Spinal cord (tissue), 10 donors: ENCODE measurements at places on chromosomes 4 and X. TPM values are rescaled to one million over a fixed set of nuclear protein-coding genes. Genes with fewer than 3 reads are reported as not detected.

- peaks cover 4% of the 10 kb centered on the region for H3K4me1 ChIP-seq
- no peak overlapping the region for H3K4me3 ChIP-seq
Observed at GRCh38 chrX:130264573-130264972, 4.1 kb downstream of the ZNF280C start.

DNA sequence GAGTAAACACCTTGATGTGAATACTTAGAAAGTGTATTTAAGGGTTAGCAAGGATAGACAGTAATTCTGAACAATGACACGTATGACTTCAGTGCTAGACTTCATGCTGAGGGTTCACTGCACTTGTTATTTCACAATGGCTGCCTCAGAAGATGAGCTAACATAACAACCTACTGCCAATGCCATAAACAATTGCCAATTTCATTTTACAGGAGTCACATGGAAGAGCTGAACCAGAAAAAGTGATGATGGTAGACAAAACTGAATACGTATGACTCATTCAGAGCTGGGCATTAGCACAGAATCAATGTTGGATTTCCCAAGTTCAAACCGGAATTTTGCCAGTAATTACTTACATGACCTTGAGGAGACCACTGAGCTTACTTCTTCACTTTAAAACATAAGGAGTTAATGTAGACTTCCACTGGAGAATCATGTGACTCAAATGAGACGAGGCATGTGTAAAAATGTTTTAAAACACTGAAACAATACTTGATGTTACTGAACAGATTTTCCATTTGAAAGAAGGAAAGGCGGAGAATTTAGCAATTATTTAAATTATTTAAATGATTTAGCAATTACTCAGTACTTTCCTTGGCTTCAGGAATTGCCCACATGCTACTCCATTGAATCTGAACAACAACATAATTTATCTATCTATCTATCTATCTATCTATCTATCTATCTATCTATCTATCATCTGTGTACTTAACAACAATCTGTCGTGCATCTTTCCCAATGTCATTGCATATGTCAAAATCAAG is 868.5 kb upstream of the SLIT2 start:
- H3K4me3 ChIP-seq, result no peak overlapping the region
- H3K36me3 ChIP-seq, result no peaks in the 10 kb centered on the region
- no peak for DNase-seq
- no peak overlapping the region for H3K27ac ChIP-seq

Gene LUZP4
- not detected for polyA plus RNA-seq

DNA sequence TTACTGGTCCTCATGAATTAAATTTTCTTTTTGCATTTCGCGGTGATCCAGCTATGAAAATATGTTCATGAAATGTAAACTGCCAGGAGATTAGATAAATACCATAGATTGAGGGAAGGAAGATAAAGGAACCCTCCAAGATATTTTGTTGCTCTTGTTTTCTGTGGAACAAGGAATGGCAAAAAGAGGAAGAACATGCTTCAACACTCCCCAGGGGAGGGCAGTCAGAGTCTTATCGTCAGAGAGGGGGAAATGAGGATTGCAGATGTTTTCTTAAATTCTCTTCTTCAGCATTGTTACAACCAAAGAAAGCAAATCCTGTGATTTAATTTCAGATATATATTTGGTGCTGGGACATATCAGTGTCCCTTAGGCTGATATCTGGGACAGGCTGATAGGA is 9.5 kb upstream of the SFRP2 start:
- H3K36me3 ChIP-seq, result no peaks in the 10 kb centered on the region
- no peak overlapping the region for H3K4me3 ChIP-seq
- H3K4me1 ChIP-seq, result no peaks in the 10 kb centered on the region
- DNase-seq, result no peak

DNA sequence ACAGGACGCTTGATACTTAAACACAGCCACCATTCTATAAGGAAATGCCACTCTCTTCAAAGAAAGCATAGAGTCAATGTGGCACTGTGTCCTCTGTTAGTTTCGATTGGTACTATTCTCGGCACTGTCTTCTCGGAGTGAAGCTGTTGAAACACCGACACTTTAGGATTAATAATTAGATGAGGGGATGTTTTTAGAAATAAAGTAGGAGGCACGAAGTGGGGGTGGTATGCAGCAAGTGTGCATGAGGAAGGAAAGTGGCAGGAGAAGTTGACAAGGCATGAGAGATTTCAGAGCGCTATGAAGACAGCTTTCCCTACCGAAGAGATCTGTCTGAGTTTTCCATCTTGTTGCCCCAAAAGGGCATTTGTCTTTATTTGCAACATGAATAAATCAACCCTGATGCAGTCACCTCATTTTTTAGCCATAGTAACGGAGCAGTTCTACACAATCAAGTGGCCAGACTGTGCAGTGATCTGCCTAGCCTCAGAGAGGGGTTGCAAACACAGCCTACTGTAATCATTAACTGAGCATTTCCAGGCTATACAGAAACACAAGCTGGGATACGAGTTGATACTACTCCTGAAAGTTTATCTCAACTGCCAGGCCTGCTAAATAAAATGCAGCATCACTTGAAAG is 8.3 kb downstream of the GPRIN3 start:
- no peak overlapping the region for H3K27ac ChIP-seq
- H3K36me3 ChIP-seq, result no peaks in the 10 kb centered on the region
- H3K4me1 ChIP-seq, result no peaks in the 10 kb centered on the region
- no peak for DNase-seq

Gene MED12
- 33.8 TPM for polyA plus RNA-seq

Gene DIPK2B
- polyA plus RNA-seq, result 6.2 TPM

DNA sequence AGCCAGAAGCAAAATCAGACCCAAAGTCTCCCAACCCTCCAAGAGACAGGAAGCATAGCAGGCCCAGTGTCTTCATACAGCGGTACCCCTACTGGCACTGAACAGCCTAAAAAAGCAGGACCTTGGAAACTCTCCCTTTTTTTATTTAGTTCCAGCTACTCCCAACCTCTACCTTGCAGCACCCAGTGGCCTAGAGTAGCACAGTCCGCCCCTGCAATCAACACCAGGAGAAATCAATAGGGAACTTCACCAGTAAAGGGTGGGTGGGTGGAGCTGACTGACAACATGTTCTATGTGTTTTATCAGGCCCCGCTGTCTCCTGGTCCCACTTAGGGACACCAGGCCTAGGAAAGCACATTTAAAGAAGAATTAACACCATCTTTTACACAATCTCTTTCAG is 378.5 kb upstream of the CT83 start:
- H3K36me3 ChIP-seq, result no peaks in the 10 kb centered on the region
- no peak overlapping the region for H3K27ac ChIP-seq
- no peak overlapping the region for H3K4me3 ChIP-seq
- no peaks in the 10 kb centered on the region for H3K27me3 ChIP-seq
- H3K4me1 ChIP-seq, result no peaks in the 10 kb centered on the region

Gene SSX2
- polyA plus RNA-seq, result not detected

DNA sequence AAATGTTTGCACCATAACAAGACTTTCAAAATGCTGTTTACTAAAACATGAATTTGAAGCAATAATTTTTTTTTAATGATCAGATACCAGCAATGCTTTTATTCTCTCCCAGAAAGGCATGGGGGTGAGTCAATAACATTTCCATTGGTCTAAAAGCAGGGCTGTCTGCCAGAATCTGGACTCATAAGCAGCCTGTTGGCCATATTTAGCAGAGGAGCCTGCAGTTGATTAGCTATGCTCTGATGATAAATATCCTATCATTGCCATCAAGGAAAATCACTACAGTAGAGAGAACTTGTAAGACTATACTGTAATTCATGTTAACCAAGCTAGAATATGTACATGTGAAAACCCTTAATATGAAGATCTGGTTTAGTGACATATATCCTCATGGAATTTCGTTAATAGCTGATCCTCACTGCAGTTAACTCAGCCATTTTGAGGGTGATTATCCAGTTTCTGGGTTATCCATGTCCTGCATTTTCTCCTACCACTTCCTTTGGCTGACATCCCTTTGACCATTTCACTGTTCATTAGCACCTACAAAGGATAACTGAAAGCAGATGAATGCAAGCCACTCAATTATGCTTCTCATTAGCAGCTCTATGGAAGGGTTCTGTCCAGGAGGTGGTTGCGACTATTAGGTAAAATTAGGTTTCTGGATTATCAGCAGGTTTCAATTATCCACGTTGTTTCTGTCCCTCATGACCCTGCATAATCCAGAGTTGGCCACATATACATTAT is 72.9 kb upstream of the DIAPH2 start:
- no peak for DNase-seq
- H3K36me3 ChIP-seq, result no peaks in the 10 kb centered on the region
- no peak overlapping the region for H3K27ac ChIP-seq
- H3K4me3 ChIP-seq, result no peak overlapping the region
- peaks cover 5% of the 10 kb centered on the region for H3K27me3 ChIP-seq

DNA sequence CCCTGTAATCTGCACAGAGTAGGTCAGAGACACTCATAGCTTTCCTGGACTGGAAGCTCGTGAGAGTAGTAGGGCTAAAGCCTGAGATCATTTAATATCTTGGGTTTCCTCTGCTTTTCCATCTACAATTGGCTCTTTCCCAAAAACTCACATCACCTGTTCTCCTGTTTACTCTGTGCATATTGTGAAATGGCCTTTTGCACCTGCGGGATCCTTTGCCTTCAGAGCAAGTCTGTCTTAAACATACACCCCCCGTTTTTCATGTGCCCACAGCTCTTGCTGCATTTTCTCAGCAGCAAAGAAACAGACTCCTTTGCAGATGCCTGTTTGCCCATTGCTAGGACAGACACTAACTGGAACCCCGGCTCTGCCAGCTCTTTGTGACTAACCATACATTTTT is 608.3 kb upstream of the PCDH10 start:
- H3K27me3 ChIP-seq, result no peaks in the 10 kb centered on the region
- no peak for DNase-seq
- H3K27ac ChIP-seq, result no peak overlapping the region
- H3K4me3 ChIP-seq, result no peak overlapping the region
- H3K4me1 ChIP-seq, result no peaks in the 10 kb centered on the region
- H3K36me3 ChIP-seq, result no peaks in the 10 kb centered on the region

- H3K27me3 ChIP-seq, result peaks cover 3% of the 10 kb centered on the region
- no peak for DNase-seq
- no peaks in the 10 kb centered on the region for H3K4me1 ChIP-seq
- no peak overlapping the region for H3K4me3 ChIP-seq
Observed at GRCh38 chrX:19650996-19651395, 135.7 kb upstream of the MAP3K15 start.

GRCh38 chrX:12741416-12741815 is 49.8 kb upstream of the PRPS2 start:
- H3K36me3 ChIP-seq, result no peaks in the 10 kb centered on the region
- no peaks in the 10 kb centered on the region for H3K4me1 ChIP-seq
- H3K4me3 ChIP-seq, result no peak overlapping the region

GRCh38 chr4:173314715-173315114 is 19.4 kb downstream of the HMGB2 start:
- H3K27me3 ChIP-seq, result no peaks in the 10 kb centered on the region
- no peak for DNase-seq
- H3K36me3 ChIP-seq, result peaks cover 8% of the 10 kb centered on the region
- no peaks in the 10 kb centered on the region for H3K4me1 ChIP-seq
- no peak overlapping the region for H3K4me3 ChIP-seq

Gene ERVMER34-1
- 1.2 TPM for polyA plus RNA-seq

- H3K4me3 ChIP-seq, result no peak overlapping the region
- H3K27ac ChIP-seq, result no peak overlapping the region
- H3K36me3 ChIP-seq, result peaks cover 3% of the 10 kb centered on the region
- H3K4me1 ChIP-seq, result no peaks in the 10 kb centered on the region
- DNase-seq, result no peak
Observed at GRCh38 chr4:84877051-84877833, 89.2 kb downstream of the WDFY3 start.

Gene RAB39B
- 22.6 TPM for polyA plus RNA-seq

DNA sequence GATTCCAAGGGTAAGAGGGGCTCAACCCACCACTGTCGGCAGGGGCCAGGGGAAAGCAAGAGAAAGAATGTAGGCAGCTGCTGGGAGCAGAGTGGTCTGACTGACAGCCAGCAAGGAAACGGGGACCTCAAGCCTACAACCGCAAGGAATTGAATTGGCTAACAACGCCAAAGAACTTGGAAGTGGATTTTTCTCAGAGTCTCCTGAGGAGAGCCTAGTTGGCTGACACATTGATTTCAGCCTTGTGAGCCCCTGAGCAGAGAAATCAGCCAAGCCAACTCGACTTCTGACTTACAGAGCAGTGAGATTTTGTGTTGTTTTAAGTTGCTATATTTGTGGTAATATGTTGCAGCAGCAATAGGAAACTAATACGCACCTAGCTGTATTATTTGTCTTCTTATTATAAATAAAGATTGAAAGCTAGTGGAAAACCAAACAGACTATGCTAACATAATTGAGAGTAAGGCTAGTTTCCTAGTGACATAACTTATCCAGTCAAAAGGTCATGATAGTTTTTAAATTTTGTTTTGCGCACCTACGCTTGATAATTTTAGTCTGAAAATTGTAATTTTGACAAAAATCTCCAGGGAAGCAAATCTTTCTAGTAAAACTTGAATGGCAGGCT is 145.8 kb upstream of the HCCS start:
- no peaks in the 10 kb centered on the region for H3K36me3 ChIP-seq
- DNase-seq, result no peak
- no peaks in the 10 kb centered on the region for H3K27me3 ChIP-seq
- no peaks in the 10 kb centered on the region for H3K4me1 ChIP-seq

GRCh38 chr4:41189076-41189475 is 25.3 kb downstream of the APBB2 start:
- no peaks in the 10 kb centered on the region for H3K4me1 ChIP-seq
- no peak overlapping the region for H3K27ac ChIP-seq
- no peaks in the 10 kb centered on the region for H3K36me3 ChIP-seq
- DNase-seq, result no peak

DNA sequence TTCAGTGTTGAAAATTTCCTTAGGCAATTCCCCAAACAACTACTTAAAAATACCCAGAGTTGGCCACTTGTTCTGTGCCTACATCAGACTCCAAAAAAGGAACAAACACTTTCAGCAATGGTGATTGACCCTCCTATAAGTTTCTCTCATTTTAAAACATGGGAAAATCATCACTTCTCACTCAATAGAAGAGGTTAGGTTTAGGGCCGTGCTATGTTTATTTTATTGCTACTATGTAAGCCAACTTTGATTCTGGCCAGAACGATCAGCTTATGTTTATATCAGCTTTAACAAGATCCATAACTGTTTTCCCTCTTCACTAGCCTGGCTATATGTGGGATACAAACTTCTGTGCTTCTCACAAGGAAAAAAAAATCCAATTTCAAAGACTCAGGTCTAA is 133.1 kb downstream of the MTNR1A start:
- no peaks in the 10 kb centered on the region for H3K36me3 ChIP-seq
- no peak for DNase-seq
- H3K27ac ChIP-seq, result no peak overlapping the region
- no peaks in the 10 kb centered on the region for H3K4me1 ChIP-seq
- no peak overlapping the region for H3K4me3 ChIP-seq

Gene PPP1R2C
- not detected for polyA plus RNA-seq
